ENCODE measurements at places on chromosomes 6 and 20.

DNA sequence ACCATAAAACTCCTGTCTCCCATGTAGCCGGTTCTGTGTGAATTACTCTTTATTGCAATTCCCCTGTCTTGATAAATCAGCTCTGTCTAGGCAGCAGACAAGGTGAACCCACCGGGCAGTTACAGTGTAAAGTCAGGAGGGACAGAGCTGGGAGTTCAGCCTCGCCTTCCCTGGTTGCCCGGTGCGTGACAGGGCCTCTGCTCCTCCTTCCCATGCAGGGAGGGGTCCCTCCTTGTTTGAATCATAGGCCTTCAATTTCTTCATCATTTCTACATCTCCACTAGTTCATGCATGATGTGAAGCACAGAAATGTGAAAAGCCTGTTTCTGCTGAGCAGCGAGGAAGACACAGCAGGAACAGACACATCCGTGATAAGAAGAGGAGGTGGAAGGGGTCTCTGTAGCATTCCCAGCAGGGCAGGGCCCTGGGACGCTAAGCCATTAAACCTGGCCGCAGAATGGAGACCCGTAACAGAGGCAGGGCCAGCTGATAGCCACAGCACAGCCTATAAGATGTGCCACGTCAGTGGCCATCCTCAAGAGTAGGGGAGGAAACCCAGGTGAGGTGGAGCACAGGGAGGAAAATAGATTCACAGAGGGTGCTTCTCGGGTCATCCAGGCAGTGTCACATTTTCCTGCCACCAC is 106.7 kb upstream of the CST7 start:
- no peak for DNase-seq

GRCh38 chr20:57794600-57795341 is 85.0 kb upstream of the PMEPA1 start:
- DNase-seq = no peak

DNA sequence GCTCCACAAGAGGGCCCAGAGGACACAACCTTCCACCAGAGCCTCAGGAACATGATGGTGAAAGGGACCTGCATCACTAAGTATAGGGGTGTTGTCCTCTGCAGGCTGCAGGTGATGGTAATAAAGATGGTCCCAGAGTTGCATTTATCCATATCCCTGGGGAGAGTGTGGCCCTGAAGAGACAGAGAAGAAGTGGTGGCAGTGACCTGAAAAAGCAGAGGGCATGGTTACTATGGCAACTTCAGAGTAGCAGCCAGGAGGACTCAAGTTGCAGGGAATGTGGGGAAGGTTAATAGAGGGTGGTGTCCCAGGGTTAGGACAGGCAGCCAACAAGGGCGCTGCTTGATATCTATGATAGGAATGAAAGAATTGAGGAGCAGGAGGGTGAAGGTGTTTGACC is 57.1 kb downstream of the HLA-A start:
- DNase-seq = no peak

DNA sequence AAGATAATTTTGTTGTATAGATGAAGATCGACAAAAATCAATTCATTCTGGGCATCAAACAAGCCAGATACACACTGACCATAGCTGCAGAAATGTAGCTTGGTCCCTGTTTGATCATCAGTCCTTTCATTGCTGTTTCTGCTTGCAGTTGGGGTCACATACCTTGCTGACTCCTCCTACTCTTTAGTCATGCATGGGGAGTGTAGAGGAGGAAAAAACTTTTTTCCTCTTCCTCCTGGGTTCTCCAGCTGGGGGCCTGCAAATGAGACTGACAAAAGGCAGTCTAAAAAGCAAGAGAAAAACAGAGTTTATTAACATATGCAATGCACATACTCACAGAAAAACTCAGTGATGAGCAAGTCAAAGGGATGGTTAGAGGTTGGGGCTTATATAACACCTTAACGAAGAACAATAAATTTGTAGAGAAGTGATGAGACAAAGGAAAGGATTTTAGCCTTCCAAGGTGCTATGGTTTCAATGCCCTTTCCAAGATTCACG is 105.8 kb downstream of the QRSL1 start:
- no peak for DNase-seq

DNA sequence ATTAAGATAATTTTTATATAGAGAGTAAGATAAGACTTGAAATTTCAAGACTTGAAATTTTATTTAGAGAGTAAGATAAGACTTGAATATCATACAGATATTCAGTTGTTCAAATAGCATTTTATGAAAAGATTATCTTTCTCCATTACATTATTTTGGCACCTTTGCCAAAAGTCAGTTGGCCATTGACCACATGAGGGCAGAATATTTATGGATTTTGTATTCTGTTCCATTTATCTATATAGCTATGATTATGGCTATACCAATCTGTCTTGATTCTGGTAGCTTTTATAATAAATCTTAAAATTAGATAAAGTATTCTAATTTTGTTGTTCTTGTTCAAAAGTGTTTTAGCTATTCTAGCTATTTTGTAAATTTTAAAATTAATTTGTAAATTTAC is 537.9 kb upstream of the GJE1 start:
- no peak for DNase-seq

GRCh38 chr6:136012198-136012887 is 160.8 kb downstream of the PDE7B start:
- DNase-seq = no peak

DNA sequence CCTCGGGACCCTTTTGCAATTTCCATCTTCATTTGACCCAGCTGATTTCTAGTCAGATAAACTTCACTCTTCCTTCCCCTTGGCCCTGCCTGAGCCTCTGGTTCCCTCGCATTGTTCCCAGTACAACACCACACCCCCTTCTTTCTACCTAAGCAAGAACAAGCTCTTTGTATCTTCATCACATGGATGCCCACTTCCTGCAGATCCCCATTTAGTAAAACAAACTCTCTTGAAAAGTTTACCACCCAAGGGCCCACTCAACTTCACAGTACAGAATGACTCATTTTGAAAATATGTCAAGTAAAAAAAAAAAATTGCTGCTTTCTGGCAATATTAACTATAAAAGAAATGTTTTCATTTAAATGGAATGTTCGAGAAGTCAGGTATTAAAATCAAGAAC is 5.2 kb downstream of the FAXC start:
- DNase-seq = no peak

GRCh38 chr20:31890646-31891045 is 20.2 kb downstream of the TTLL9 start:
- DNase-seq = no peak

DNA sequence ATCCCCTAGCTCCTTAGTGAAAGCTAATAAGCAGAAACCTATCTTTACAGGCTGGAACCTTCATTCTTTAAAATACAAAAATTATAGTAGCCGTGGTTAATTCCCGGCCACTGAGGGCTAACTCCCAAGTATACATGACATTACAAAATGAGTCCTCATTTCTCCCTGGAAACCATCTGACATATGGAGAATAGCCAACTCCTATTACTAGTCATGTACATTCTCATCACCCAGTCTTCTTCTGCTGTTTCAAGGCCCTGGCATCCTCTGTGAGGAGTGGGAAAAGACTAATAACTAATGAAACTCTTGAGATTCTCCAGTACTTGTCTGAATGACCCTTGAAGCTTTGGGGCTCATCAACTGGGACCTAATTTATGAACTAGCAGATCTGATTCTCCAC is 30.2 kb downstream of the CSNK2A1 start:
- DNase-seq = no peak

GRCh38 chr6:157500022-157500421 is 119.0 kb downstream of the ZDHHC14 start:
- no peak for DNase-seq

DNA sequence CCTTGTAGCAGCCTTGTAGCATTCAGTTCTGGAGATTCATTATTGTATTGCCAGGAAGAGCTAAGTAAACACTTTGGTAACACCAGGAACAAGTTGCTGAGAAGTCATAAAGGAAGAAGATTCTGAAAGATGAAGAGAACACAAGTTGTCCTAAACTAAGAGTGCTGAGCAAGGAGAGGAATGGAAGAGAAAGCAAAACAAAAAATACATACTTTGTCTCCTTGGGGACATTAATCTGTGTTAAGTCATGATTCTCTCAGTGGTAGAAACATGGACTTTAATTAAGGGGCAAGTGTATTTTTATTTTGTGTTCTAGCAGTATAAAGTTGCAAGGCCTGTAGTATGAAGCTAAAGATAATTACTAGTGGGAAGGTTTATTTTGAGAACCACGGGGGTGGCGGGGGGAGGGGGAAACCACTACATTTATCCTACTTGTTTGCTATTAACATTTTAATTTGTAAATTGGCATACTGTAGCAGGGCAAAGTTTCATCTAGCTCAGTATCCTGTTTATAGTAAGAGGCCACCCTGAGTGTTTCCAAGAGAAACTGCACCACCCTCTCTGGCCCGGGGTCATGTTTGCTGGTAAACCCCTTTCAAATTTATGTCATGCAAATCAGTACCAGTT is 463.0 kb downstream of the CDKAL1 start:
- DNase-seq = no peak

GRCh38 chr6:170178561-170179477 is 112.1 kb downstream of the DLL1 start:
- DNase-seq = no peak

DNA sequence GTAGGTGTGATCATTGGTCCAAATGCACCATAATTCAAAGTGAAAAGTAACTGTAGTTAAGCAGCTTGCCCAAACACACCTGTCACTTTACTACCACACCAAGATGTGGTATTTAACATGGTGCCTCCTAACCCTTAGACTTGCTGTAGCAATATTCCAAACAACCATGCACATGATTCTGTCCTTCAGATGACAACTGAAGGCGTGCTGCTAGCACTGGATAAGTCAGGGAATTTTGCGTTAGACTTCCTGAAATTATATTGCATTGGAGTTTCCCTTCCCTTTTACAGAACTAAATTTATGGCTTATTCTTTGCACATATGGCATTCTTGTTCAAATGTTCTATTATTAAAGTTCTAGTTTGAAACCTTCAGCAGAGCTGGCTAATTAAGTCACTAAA is 106.2 kb downstream of the ARHGAP18 start:
- DNase-seq = no peak

- DNase-seq = no peak
These were observed 28.7 kb upstream of the SIRPG start for GRCh38 chr20:1686151-1686748.

GRCh38 chr20:32823078-32823477 is 3.3 kb downstream of the MAPRE1 start:
- DNase-seq = no peak

- no peak for DNase-seq
These were observed 71.1 kb upstream of the RUNX2 start for GRCh38 chr6:45256697-45257695.

DNA sequence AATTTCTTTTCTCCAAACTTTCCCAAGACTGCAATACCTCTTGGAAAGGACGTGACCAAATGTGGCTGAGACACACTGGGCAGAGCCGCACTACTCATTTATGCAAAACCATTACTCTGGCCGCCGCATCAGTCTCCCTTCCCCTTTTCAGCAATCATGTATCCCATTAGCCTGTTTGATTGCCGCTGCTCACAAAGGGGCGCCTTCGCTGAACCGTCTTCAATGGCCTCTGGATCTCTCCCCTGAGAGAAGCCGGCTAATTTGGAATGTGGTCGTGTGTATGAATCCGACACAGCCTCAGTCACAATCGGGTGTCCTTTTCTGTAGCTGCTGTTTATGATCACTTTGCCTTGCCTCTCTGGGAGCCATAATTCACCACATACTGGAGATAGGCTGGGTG is 361.1 kb downstream of the ZFAND3 start:
- DNase-seq = no peak

DNA sequence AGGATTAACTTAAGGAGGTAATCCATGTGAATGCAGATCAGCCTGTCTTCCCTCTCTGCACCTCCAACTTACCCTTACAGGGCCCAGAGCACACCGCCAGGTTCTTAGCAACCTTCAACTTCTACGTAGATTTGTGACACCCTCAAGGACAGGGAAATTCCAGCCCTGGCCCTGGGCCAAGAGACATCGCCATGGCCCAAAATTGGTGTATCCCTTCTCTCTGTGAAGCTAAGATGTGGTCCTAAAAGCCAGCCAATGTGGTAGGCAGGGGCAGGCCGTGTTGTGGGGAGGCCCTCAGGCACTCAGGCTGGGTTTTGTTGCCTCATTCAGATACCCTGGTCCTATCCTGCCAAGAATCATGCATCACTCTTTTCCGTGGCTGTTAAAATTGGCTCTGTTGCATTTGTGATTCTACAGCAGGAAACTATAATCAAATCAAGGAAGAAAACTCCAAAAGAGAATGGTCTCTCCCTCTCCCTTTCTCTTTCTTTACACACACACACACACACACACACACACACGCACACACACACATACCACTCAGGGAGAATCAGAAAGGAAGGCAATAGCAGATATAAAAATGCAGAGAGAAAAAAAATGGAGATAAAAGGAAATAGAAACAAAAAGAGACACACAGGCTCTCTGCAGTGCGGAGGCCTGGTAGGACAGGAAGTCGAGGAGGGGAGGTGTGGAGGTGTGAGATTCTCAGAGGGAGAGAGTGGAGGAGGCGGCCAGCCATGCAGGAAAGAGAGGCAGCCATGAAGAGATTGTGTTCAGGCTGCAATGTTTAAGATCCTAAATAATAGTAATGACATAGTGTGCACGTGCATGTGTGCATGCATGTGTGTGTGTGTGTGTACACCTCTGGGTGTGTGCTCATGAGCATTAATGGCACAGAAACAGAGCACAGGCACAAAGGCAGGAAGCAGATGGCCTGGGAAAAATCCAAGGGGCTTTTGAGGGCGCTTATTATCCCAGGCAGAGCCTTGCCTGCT is 201.8 kb upstream of the LRFN2 start:
- peak; percentile 11 for DNase-seq

Data from large intestine (tissue), 12 donors.